Activated T-cell treated with anti-CD3 and anti-CD28 coated beads for 4 hours (primary cell): ENCODE measurements at places on chromosomes 6 and 20.

DNA sequence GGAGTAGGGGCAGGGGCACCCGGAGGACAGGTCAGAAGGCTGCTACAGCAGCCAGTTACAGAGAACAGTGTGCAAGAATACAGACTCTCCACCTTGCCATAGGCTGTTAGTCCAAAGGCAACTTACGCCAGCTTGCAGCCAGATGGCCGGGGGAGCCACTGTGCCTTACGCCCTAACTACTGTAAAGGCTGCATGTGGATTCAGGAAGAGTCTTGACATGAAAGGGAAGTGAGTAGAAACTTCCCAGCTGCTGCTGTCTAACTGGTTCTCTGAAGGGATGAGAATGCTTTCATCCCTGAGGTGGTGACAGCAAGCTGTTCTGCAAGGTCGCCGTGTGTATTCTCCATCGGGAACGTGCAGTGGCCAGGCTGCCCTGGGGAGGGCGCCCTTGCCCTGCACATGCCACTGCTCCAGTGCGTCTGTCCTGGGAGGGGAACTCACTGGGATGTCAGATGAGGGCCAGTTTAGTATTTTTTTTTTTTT lies 46.1 kb downstream of the LYRM4 start:
- DNase-seq: no peak

- no peak for DNase-seq
Measured at GRCh38 chr6:169669889-169670288, 31.9 kb downstream of the WDR27 start.

GRCh38 chr6:44678252-44678935 lies 290.9 kb downstream of the CDC5L start:
- no peak for DNase-seq

DNA sequence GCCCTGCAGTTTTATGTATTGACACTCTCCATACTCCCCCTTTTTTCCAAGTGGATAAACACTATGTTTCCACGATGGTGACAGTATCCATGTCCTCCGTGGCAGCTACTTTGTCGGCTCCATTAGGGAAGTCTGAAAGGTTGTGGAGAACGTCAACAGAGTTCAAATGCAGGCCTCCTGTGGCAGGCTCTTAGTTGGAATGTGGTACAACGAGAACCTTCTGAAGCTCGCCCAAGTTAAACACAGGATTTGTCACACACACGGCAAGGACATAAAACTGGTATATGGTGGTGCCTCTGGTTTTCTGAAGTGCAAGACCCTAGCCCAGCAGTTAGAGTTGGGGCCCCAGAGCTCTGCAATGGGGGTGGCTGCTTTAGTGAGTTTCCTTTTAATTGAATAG lies 187.0 kb upstream of the TAB2 start:
- no peak for DNase-seq

GRCh38 chr6:150640556-150641209 lies 41.0 kb downstream of the PLEKHG1 start:
- no peak for DNase-seq

DNA sequence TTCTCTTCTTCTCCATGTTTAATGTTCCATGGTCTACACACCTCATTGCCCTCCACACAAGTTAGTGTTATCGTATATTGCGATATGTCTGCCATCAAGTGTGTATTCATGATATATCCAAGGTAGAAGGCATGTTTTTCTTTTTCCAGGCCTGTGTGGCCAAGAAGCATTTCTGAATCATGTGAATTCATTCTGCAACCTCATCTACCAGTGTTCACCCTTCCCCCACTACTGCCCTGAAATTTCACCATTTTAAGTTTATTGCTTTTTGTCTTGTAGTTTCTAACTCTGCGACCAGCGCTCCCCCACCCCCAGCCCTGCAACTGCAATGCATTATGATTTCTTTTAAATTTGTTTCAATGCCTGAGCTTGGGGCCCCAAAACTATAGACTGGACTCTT lies 618.0 kb upstream of the FLRT3 start:
- DNase-seq: no peak

DNA sequence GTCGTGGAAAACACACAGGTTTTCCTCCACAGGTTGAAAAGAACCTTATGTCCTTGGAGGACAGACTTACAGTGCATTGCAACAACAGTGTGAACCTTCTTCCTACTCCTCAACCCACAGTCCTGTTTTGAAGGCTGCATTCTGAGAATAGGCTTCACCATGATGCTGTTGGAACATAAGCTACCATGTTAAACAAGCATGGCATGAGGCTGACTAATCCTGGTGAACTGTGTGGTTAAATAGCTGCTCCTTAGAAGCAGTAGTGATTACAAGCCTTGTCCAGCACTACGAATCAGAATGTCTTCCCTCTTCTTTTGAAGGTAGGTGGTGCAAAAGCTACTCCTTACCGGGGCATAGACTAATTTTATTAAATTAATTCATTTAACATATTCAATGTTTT lies 368.5 kb upstream of the EPHA7 start:
- no peak for DNase-seq

DNA sequence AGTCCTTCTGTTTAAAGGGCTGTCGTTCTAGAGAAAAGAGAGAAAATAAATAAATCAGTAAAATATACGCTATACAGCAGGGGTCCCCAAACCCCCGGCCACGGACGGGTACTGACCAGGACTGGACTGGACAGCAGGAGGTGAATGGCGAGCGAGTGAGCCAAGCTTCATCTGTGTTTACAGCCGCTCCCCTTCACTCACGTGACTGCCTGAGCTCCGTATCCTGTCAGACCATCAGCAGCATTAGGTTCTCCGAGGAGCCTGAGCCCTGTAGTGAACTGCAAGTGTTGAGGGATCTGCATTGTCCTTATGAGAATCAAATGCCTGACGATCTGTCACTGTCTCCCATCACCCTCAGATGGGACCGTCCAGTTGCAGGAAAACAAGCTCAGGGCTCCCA lies 76.5 kb downstream of the ZNF217 start:
- DNase-seq: no peak

GRCh38 chr6:155628306-155628705 lies 172.7 kb upstream of the NOX3 start:
- DNase-seq: no peak

GRCh38 chr20:17646209-17646960 lies 35.7 kb downstream of the RRBP1 start:
- DNase-seq: no peak

DNA sequence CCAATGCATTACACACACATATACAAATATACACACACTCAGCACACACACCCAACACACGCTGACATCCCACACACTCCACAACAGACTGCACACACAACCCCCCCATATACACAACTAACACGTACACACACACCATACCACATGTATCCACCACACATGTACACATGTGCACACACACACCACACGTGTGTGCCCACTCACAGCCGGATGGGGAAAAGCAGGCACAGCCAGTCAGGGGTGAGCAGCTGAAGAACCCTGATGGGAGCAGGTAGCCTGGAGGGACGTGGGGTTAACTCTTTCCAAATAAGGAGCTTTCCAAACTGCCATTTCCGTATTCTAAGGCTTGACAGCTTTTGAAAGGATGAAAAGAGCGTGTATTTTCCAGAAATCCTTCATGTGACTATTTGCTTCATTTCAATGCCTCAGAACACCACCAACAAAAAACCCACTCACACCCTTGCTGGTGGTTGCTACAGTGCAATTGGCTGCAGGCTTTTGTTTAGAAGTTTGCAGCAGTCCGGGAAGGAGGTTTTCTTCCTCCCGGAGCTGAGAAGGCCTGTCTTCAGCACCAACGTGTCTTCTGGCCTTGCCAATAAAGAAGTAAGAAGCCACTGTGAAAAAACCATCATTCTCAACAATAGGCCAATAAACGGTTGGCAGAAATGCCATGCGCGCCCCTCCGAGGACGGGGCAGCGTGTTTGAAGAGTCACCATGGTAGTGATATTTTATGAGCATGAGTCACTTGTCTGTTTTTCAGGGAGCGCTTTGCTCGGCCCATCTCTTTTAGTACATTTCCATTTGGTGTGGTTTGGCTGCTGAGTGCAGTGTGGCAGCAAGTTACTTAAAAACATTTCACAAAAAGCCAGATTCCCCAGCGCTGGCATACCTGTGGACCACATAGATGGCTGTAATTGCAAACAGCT lies 131.3 kb upstream of the GMDS start:
- no peak for DNase-seq

- DNase-seq: no peak
Measured at GRCh38 chr6:26163427-26164119, 76.3 kb downstream of the HFE start.

GRCh38 chr6:7909323-7910276 lies 988 bp downstream of the TXNDC5 start:
- DNase-seq: no peak

GRCh38 chr6:159533016-159533415 lies 160.0 kb downstream of the SOD2 start:
- DNase-seq: no peak

- DNase-seq: no peak
Measured at GRCh38 chr6:168035661-168036545, 38.4 kb downstream of the KIF25 start.

GRCh38 chr6:146916435-146917025 lies 287.7 kb upstream of the STXBP5 start:
- no peak for DNase-seq

GRCh38 chr20:44748005-44748370 lies 2.3 kb downstream of the KCNK15 start:
- no peak for DNase-seq

DNA sequence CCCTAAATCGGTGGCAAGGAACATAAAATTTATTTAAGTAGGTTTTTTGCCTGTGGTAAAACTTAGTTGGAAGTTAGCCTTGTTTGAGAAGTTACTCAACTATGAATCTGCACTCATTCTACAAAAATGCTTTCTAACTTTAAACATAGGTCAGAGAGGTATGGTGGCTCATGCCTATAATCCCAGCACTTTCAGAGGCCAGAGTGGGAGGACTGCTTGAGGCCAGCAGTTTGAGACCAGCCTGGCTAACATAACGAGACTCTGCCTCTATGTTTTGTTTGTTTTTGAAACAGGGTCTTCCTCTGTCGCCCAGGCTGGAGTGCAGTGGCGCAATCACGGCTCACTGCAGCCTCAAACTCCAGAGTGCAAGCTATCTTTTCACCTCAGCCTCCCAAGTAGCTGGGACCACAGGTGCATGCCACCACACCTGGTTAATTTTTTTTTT lies 16.2 kb downstream of the USP49 start:
- no peak for DNase-seq

GRCh38 chr20:7741866-7742265 lies 198.4 kb downstream of the HAO1 start:
- no peak for DNase-seq
